ENCODE measurements at places on chromosomes 13 and 19. TPM values are rescaled to one million over a fixed set of nuclear protein-coding genes. Genes with fewer than 3 reads are reported as not detected.

CGB8 gene
- total RNA-seq = not detected

RGCC gene
- 68.3 TPM for total RNA-seq

ZNF626 gene
- 16.1 TPM for total RNA-seq

DIAPH3 gene
- 0.83 TPM for total RNA-seq

ZSCAN18 gene
- 45.3 TPM for total RNA-seq

CRX gene
- not detected for total RNA-seq

TSHZ3 gene
- total RNA-seq = 32.1 TPM

PEAK3 gene
- total RNA-seq = 2.0 TPM
